ENCODE measurements at places on chromosomes 7 and 10.
A peak's percentile ranks its signal among the peaks of the same experiment; 100 is the strongest.

- DNase-seq = no peak
Measured at GRCh38 chr10:44552726-44553125, 167.8 kb upstream of the CXCL12 start.

DNA sequence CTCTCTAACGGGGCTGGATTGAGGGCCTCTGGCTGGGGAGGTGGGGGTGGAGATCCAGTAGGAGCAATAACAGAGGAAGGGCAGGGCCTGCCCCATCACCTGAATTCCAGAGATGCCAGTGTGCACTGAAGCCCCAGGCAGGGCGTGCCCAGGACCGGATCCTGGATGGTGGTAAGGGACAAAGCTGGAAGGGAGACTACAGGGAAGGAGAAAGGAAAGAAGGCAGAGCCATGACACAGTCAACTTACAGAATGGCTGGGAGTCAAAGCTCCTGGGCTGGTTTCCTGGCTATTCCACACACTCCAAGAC lies 666 bp downstream of the TMEM139 start:
- DNase-seq = no peak

- peak; percentile 35 for DNase-seq
Measured at GRCh38 chr10:72164617-72165016, 51.2 kb upstream of the ANAPC16 start.

- DNase-seq = no peak
Measured at GRCh38 chr7:148104924-148105323, 485.6 kb upstream of the C7orf33 start.

- no peak for DNase-seq
Measured at GRCh38 chr10:42950606-42951485, 126.0 kb upstream of the RET start.

DNA sequence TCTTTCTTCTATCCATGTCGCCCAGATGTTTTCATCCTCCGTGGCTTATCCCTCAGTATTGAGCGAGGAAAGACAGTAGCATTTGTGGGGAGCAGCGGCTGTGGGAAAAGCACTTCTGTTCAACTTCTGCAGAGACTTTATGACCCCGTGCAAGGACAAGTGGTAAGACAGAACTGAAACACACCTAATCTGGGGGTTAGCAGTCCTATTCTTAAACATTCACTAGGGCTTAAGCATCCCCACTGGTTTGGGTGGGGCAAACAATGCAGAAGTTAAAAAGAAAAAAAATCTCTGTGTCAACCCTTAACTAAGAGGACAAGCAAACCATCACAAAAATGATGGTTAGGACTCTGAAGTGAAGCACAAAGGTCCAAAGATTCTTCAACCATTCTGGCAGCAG lies 43.8 kb downstream of the SP8 start:
- no peak for DNase-seq

DNA sequence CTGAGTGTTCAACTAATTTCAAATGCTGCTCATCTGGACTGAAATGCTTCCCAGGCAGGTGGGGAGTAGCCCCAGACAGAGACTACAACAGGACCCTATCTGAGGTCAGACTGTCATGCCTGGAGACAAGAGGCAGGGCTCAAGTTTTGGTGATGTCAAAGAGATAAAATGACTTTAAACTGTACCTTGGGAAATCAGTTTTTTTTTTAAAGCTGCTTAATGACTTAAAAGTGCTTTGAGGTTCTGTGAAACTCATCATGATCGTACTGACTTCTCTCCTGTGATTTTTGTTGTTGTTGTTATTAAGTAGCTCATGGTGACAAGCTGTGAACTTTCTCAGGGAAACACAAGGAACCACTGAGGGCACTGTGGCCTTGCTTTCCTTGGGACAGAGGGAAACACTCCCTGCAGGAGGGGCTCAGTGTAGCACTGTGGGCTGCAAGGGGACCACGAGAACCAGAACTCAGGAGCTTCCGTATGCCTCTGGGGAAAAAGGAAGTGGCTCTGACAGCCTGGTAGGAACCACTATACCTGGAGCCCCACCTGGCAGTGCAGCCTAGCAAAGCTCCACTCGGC lies 9.5 kb downstream of the HIPK2 start:
- no peak for DNase-seq

GRCh38 chr10:13051126-13051694 lies 48.8 kb upstream of the OPTN start:
- no peak for DNase-seq

DNA sequence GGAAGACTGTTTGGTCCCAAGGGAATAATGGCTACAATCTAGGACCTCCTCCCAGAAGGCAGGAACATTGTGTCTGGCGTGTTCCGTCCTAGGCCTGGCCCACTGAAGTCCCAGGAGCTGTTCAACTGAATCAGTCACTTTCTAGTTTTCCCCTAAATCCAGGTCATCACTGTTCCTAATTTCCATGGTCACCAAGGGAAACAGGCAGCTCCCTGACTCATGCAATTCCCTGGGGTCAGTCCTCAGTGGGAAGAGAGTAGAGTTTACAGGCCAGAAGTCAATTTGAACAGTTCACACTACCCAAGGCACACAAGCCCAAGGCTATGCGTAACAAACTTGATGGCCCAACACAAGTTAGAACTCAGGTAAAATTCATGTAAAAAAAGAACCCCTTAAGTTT lies 44.0 kb downstream of the CREB3L2 start:
- peak; percentile 70 for DNase-seq

- DNase-seq = peak; percentile 16
Measured at GRCh38 chr10:97991871-97992270, 38.5 kb downstream of the CRTAC1 start.

DNA sequence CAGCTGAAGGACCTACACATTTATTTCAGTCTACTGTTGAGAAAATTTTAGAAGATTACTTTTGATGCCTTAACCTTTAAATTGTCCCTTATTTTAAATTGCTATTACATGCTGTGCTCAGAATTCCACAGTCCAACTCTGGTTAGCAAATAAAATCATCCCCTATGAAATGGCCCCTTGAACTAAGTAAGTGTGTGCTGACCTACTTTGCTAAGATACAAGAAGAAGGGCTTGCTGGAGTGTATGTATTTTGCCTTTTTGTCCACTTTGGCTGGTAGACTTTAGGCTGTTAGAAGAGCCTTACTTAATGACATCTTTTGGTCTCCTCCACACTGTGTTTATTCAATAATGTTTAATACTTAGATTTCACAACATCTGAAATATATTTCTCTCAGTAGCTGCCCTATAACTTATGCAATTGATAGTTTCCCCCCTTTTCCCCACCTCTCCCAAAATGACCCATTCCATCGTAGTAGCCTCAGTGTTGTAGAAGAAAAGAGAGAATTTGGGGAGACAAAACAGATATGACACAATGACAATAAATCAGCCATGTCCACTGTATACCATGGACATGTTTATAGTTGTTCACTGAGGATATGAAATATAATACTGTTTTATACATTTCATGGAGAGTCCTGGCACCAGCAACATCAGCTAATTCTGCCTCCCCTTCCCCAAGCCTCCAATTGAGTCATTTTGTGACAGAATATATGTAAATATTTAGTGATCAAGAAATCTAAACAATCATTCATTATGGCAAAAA lies 107.8 kb upstream of the ASAH2 start:
- no peak for DNase-seq

- peak; percentile 9 for DNase-seq
Measured at GRCh38 chr10:13100349-13101294, 659 bp downstream of the OPTN start.

Data from fibroblast of skin of right quadriceps (primary cell).